ENCODE measurements at places on chromosomes 11 and 22.

GRCh38 chr11:15476371-15476917 is 361.7 kb downstream of the INSC start:
- DNase-seq: no peak

GRCh38 chr11:126630893-126631798 is 275.7 kb downstream of the ST3GAL4 start:
- DNase-seq: no peak

DNA sequence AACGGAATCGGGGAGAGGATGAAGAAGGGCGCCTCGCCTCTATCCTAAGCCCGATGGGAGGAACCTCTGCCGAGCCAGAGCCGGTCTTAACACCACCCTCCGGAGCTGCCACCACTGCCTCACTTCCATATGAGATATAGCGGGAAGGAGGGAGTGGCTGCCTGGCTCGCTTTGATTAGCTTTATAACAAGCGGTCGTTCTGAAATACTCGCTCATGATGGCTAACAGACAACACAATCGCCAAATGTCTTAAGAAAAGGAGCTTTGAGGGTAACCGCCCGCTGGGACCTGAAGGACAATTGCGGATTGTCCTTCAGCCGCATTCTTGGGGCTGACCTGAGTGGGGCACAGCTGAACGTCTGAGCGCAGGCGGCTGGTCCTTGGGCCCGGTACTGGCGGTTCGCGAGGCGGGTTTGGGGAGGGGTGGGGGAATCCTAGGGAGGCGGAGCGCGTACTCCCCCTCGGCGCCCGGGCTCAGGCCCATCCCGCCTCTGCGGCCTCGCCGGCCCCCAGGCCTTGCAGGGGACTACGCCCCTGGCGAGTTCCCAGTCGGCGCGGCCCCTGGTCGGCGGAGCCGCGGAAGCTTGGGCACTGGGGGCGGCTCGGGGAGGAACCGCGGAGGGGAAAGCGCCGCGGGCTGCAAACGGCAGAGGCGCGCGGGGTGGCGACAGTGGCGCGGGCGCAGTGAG is at the start of gene PLAAT5:
TSS of gene PLAAT5 (minus strand) at position 617 of the 689 bp plus-strand sequence. CDS start at position 484, 133 bp downstream.
- DNase-seq: peak; percentile 43

- DNase-seq: peak; percentile 31
Measured at GRCh38 chr11:31240340-31240904, 129.1 kb downstream of the DCDC1 start.

GRCh38 chr11:10916665-10917064 is 58.8 kb upstream of the ZBED5 start:
- DNase-seq: no peak

DNA sequence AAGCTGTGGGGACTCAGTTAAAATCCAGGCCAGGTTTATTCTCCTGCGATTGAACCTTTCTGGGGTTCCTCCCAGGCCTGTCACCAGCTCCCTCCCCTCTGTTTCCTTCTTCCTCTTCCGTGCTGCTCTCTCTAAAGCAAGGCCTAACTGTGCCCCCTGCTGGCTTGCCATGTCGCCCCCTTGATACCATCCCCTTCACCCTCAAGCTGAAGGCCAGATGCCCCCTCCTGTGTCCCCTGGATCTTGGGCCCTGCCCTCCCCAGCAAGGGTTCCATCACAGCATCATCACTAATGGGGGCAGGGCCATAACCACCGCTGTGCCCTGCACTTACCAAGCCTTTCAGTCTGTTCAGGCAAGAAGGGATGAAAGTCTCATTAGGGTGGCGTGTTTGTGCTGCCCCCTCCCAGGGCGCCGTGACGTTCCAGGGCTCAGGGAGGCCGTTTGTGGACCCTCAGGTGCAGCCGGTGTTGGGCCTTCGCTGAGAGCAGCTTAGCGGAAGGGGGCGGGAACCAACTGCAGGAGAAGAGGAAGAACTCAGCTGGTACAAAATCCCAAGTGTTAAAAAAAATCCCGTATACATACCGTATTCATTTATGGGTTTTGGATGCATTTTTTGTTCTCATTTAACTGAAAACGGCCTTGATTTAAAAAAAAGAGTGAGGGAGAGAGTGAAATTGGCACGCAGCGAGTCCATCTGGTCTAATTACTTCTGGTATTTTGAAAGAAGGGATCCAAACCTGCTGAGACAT is 69.9 kb downstream of the MPPED1 start:
- peak; percentile 33 for DNase-seq

- peak; percentile 39 for DNase-seq
Measured at GRCh38 chr22:46262449-46263215, 511 bp downstream of the PKDREJ start.

DNA sequence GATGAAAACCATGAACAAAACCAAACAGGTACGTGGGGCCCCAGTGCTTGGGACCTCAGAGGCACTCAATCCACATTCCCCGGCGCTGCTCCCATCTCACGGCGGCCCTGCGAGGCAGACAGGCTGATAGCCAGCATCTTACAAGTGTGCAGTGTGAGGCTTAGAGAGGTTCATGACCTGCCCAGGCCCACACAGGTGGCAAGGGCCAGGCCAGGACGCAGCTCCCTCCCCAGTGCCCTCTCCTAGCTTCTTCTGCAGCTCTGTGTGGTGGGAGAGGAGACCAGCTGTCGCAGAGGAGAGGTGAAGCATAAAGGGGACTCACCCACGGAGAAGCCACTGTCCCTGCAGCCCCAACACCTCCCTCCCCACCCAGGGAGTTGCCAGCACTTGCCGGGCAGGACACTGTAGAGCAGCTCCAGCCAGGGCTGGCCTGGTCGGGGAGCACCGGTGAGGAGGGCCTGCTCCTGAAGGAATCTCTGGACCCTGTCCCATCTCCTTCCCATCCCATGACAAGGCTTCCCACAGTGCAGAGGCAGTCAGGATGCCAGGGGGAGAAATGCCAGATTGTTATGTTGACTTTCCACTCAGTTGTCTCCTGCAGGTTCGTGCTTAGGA is 92.4 kb upstream of the TMEM45B start:
- DNase-seq: no peak

DNA sequence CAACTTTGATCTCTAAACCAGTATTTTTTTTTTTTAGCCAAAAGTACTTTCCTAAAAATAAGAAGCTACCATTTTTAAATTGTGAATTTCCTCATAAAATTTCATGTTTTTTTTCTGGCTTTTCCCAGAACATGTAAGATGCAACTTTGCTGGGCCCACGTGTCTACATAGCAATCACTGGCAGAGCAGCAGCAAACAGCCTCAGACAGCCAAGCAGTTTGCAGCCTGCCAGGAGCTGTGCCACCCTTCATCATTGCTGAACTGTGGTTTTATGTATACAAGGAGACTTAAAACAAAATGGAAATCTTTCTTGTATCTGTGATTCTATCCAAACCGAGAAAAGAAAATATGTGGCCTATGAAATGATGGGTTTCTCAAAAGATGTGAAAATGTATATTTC is 110.2 kb downstream of the GRIA4 start:
- no peak for DNase-seq

DNA sequence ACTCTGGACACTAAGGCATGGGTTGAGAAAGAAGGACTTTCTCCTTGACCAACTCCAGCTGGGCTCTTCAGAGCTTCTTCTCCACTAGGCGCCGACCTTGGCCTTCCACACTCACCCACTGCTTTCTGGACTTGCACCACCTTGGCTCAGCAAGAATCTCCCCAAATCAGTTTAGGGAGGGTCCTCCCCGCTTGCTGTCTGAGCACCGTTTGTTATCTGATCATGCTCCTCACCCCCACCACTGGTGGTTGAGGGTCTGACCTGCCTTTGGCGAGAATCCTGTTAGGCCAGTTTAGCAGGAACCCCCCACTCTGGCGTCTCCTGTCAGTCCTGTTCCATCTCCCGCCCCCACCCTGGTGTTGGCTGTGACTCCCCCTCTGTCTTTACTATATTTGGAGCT is 10.4 kb downstream of the APOL2 start:
- no peak for DNase-seq
